ENCODE measurements at places on chromosomes 11 and 22.

GRCh38 chr22:30615543-30615954, 8.6 kb downstream of the TCN2 start:
- DNase-seq = no peak

DNA sequence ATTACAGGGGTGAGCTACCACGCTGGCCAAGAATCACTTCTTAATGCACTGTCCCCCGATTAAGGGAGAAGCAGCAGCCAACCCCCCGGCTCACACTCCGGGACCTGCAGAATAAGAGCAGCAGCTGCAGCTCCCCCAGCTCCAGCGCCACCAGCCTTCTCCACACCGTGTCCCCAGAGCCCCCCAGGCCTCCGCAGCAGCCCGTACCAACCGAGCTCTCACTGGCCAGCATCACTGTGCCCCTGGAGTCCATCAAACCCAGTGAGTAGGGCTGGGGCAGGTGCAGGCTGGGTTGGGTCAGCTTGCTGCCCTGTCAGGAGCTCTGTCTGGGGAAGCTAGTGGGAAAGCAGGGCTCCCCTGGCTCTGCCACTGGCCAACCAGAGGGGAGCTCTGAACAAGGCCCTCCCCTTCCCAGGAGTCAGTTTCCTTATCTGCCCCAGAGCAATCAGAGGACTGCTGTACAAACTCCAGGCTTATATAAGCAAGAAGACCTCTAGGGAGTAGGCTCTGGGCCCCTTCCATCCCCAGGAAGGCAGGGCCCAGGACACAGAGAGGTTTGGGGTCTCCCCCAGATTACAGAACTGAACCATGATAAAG, 8.5 kb upstream of the SH3BP1 start:
- no peak for DNase-seq

- no peak for DNase-seq
These were observed 42.2 kb downstream of the PDE2A start for GRCh38 chr11:72631806-72632731.

DNA sequence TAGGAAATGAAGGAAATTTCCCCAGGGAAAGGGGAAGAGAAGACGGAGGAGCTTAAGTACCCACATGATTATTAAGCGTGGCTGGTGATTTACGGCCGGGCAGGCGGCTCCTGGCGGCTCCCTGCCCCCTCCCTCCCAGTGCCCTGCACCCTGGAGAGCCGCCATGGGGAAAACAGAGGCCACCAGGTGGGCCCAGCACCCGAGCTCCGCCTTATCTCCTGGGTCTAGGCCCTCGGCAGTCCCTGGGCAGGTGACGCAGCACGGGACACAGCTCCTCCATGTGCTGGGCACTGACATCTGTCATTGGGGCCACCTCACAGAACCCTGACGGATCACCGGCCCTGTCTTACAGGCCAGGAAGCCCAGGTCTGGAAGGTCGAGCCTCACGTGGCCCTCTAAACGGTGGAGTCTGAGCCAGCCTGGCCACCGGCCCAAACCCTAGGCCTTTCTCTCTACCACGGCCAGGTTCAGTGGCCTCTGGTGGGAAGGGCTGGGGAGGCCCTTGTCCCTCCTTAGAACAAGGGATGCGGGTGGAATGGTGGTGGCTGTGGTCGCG, 60.2 kb upstream of the PPARA start:
- no peak for DNase-seq

DNA sequence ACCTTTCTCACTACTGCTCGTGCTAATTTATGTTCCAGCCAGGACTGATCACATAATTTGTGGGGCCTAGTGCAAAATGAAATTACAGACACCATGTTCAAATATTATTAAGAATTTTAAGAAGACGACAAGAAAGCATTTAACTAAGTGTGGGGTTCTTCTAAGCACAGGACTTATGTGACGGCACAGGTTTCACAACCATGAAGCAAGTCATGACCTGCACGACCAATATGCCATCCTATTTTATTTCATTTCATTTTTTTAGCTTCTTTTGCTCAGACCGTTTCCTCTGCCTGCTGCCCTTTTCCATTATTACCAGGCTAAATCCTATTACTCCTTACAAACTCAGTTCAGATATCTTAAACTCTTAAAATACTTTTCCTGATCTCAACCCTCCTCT, 462.5 kb downstream of the AASDHPPT start:
- DNase-seq = no peak

- no peak for DNase-seq
These were observed 31.3 kb upstream of the ADA2 start for GRCh38 chr22:17250380-17251082.

- DNase-seq = no peak
These were observed 36.9 kb downstream of the NXPE1 start for GRCh38 chr11:114522818-114523217.

DNA sequence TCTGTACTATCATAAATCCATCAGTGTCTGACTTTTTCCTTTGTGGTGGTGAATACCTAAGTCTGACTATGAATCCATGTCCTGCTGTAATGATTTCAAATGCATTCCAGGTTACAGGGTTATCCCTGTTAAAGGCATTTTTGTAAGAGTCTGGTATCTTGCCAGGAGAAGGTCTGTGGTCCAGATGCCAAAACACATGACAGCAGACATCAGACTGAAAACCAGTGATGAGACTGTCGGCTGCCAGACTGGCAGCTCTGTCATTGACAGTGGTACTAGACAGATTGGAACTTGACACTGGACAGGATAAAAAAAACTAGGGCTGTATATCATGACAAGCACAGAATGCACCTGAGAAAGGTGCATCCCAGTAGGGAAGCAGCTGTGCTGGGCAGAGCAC, 301.8 kb upstream of the FAT3 start:
- no peak for DNase-seq

GRCh38 chr11:125157118-125157733, 7.3 kb upstream of the PKNOX2 start:
- no peak for DNase-seq
